Hematopoietic multipotent progenitor cell treated with erythropoietin and hydrocortisone succinate and interleukin-3 and kit ligand, for 8 days (in vitro differentiated cells): ENCODE measurements at places on chromosomes 7 and 10.

DNA sequence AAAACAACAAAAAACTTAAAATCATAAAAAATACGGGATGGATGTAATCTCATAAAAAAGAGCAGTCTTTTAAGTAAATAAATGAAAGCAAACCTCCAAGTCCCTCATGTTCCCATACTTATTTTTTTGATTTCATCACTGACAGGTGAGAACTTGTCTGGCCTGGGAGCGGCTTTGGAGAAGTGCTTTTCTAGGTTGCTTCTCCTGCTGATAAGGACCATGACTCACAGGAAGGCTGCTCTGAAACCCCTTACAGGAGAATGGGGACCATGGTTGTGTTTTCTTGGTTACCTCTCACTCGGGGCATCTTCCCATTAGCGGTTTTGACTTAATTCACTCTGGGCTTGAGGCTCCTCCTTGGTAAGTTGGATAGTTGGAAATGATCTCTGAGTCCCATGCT, 237.4 kb downstream of the CAMK1D start:
- DNase-seq, result no peak

DNA sequence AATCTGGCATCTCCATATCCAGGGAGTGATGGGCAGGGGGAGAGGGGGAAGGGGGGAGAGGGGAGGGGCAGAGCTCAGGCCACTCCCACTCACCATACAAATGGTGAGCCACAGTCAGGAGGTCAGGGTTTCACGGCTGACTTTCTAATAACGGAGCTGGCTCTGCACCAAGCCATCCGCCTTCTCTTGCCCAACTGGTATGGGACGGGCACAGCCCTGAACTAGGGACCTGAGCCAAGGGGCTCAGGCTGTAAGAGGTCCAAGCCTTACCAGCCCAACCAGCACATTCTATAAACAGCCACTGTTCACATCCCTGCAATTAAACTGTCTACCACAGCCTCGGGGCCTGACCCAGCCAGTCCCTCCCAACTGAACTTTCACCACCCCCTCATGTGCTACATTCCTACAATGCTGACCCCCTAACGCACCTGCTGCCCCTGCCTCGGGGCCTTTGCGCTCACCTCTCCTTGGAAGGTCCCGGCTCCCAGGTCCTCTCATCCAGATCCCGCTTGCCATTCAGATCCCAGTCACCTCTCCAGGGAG, 32.5 kb downstream of the RGS10 start:
- DNase-seq, result no peak

DNA sequence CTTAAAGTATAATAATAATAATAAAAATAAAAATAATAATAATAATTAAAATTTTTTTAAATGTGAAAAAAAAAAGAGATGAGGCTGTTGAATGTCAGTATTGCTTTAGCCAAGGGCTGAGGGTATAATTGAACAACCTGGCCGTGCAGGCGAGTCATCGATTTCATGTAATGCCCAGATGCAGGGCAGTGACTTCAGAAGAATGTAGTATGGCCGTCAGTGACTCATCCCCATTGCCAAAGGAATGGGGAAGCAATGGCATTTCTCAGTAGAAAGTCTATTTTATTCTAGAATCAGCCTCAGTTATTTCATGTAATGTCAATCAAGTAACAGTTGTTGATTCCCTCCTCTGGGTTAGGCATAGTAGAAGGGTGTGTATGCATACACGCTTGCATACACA, 516.4 kb downstream of the GLRX3 start:
- no peak for DNase-seq

DNA sequence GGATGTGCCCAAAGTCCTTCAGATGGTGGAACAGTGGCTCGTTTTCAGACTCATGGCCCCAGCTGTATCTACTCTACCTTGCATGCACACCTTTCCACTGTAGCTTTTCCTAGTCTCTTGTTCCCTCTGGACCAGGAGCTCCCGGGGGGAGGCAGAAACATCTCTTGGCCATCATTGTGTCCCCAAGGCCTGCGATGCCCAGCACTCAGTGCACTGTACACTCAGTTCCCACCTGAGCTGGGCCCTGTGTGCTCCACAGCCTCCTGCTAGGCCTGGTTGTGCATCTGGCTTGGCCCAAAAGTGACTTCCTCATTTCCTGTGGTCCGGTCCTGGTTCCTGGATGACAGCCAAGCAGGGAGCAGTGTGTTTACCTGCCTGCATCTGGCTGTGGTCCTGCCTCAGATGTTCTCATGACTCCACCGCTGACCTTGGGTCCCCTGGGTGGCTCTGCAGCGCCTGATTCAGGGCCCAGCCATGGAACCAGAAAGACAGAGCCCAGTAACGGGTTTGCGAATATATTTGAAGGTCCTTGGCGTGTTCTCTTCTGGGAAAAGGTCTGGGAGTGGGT, 9.9 kb upstream of the DOCK1 start:
- DNase-seq, result no peak

DNA sequence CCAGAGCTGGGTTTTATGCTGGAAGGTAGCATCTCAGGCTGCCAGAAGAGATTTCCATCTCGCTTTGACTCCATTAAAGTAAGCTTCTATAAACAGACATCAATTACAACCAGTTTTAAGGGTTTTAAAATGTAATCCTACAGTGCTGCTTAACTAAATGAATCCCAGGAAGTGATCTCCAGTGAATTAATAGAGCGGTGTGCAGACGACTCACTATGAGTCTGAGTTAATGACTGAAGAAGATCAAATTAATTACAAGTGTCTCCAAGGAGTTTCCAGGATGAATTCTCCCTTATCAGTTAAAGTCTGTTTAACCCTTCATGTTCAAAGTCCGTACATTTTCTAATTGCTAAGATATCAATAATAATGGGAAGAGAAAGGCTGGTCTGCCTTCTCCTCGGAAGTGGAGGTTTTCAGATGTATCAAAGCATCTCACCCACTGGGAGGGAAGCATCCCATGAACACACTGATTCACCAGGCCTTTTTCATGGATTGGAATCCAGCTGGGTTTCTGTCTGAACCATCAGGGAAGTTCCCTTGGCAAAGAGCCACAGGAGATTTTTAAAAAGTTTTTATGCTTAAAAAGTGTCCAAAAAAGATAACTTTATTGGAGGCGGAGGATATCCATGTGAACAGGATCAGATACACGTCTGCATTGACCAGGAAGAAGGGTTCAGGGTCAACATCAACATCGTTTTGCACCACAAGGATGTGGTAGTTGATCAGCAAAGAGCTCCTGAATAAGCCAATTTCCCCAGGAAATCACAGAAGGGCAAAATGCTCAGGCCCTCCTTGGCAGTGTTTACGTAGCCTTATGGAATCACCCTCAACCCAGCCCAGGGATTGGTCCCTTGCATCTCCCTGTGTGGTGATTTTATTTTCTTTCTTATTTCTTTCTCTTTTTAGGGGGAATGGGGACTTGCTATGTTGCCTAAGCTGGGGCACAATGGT, 288.2 kb downstream of the POU6F2 start:
- no peak for DNase-seq

DNA sequence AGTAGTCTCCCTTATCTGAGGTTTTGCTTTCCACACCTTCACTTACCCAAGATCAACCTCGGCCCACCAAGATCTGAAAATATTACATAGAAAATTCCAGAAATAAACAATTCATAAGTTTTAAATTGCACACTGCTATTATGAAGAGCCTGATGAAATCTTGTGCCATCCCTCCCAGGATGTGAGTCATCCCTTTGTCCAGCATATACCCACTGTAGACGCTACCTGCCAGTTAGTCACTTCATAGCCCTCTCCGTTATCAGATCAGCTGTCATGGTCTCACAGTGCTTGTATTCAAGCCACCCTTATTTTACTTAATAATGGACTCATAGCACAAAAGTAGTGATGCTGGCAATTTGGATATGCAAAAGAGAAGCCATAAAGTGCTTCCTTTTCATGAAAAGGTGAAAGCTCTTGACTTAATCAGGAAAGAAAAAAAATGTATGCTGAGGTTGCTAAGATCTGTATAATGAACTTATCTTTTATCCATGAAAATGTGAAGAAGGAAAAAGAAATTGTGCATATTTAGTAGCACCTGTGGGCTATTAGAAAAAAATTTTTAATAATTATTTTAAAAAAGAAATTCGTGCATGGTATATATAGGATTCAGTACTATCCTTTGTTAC, 9.8 kb upstream of the MRPS16 start:
- peak; percentile 75 for DNase-seq

DNA sequence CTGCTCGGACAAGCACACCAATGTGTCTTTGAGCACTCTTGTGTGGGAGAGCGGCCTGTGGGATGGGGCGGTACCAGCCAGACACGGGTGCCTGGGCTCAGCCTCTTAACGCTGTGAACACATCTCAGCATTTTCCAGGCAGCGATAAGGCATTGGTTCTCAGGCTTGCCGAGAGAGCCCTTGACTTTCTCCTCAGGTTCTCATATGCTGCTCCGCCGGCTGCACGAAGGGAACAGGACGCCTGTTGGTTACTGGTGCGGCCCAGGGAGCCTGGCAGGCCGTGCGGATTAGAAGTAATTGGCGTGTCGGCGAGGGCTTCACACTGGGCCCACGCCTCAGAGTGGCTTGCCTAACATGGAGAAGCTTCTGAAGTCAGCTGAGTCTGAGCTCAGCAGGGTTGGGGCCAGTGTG, 456.7 kb upstream of the FOXK1 start:
- no peak for DNase-seq

GRCh38 chr7:68183176-68183575, 1186.5 kb downstream of the TYW1 start:
- no peak for DNase-seq

DNA sequence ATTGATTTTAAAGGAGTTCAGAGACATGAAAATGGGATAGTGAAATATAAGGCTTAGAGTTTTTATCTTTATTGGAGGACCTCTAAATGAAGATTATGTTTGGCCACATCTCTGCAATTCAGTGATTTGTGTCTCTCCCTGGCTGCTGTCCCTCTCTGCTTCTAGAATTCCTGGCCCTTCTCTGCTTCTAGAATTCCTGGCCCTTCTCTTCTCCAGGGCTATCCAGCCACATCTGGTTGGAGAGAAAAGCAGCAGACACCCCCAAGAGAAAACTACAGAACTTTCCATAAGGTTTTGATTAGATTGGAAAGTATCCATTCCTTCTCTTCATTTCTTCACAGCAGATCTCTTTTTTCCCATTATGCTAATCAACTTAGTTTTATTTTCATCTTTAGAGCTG, 135.5 kb downstream of the NPY start:
- no peak for DNase-seq

DNA sequence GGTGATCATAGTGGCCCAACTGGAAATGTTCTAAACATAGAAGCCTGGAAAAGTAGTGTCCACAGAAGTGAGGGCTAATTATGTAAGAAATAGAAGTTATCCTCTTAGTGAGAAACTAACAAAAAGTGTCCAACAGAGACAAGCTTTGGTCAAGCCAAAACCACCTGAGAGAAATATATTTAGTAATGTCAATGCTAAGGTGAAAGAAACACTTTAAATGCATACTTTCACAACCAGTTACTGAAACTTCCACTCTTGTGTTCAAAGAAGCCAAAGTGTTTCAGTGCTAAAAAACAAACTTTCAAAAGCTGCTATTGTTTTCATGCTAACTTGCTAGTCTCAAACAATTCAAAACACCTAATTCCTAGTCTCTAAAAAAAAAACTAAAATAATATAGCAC, 18.1 kb downstream of the RAB11FIP2 start:
- no peak for DNase-seq

GRCh38 chr7:141097430-141097829, 23.6 kb downstream of the TMEM178B start:
- DNase-seq, result peak; percentile 35

GRCh38 chr10:13871776-13872175, 285.0 kb downstream of the PRPF18 start:
- no peak for DNase-seq

GRCh38 chr7:141076377-141076776, 2.5 kb downstream of the TMEM178B start:
- no peak for DNase-seq
